NAMALWA (cell line): ENCODE measurements at places on chromosomes 6 and 20.

GRCh38 chr6:109362102-109362884, 20.0 kb downstream of the CD164 start:
- DNase-seq: no peak

- DNase-seq: peak; percentile 89
Observed at GRCh38 chr20:17536944-17537444, 5.8 kb upstream of the BFSP1 start.

DNA sequence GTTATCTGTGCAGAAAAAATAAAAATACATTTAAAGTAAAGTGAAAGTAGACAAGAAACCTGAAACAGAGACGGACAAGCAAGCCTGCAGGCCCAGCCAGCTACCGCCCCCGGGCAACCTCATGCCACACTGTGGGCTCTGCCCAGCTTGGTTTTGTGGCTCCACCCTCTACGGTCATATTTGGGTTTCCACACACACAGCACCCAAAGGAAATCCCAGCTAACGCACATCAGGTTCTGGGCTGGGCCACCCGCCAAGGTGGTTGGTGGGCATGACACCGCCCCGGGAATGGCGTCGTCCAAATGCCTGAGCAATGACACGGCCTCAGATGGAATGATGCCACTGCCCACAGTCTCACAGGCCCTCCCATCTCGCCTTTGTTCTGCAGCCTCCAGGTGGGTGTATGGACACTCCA, 22.9 kb downstream of the FAM110A start:
- no peak for DNase-seq

- no peak for DNase-seq
Observed at GRCh38 chr6:36249536-36249935, 20.3 kb upstream of the PNPLA1 start.

DNA sequence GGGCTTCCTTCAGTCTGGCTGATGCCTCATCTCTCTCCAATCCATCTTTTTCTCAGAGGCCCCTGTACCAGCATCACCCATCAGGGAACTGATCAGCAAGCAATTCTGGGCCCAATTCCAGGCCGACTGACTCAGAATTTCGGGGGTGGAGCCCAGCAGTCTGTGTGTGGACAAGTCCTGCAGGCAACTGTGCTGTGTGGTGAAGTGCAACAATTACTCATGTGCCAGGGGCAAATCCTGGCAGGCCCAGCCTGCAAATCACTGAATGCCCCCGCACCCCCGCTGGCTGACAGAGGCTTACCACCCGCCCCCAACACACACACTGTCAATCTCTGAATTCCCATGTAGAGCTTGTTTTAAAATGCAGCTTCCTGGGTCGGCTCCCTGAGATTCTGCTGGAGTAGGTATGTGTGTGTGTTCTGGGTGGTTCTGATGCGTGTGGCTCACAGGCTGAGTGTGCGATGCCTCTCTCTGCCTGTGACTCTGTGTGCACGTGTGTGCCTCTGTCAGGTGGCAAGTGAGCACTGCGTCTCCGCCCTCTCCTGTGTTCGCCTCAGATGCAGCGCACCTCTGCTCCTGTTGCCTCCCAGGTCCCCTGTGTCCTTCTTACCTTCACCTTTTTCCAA, 45.4 kb downstream of the SSR1 start:
- no peak for DNase-seq

DNA sequence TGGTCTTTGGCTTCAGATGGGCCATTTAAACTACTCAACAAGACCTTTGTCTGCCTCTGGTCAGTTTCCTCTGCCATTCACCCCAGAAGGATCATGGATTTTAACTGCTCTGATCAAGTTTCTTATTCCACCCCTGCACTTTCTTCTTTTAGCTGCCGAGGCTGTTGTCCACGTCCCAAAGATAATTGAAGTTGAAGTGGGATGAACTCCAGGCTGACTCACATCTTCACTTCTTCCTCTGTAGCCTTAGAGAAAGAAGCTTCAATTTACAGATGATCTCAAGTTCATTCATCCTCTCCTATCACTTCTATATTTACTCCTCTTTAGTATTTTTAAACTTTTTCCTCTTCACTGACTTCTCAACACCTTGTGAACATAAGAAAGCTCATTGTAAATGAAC, 651.6 kb downstream of the UTRN start:
- no peak for DNase-seq

GRCh38 chr6:76866091-76866915, 597.0 kb downstream of the HTR1B start:
- no peak for DNase-seq

GRCh38 chr20:4607287-4607713, 114.4 kb upstream of the PRND start:
- DNase-seq: peak; percentile 80

- DNase-seq: no peak
Observed at GRCh38 chr6:41072836-41073202, at the start of gene NFYA. NFYA (plus strand) TSS chr6:41072974; CDS start chr6:41079090, 6,116 bp downstream.

DNA sequence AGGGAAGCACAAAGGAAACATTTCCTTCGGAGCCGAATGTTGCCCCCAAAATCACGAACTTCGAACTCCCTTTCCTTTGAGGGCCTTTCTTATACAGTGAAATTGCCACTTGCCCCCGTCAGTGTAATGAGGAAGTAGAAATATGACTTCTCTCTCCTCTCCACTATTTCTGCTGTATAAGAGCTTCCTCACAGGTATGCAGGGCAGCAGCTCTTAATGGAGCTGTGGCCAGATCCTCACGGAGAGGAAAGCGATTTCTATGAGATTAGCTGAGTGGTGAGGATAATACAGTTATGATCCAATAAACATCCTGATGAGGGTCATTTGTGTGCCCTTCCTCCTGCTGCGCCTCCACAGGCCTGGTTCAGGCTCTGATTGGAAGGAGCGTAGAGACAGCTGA, 10.8 kb upstream of the CPNE5 start:
- DNase-seq: no peak

DNA sequence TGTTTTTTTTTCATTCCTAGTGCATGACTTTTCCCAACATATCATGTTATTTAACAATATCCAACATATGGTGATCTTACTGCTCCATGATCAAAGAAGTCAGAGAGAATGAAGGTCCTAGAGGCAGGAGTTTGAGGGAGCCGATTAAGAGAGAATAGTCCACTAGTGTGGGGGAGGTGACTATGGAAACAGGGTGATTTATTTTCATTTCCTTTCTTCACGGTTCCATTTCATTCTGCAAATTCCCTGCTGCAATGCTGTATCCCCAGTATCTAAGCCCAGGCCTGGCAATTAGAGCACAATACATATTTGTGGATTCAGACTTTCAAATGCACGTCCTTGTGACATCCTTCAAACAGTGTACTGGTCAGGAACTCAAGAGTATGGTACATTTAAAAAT, 91.4 kb downstream of the CD83 start:
- DNase-seq: no peak

DNA sequence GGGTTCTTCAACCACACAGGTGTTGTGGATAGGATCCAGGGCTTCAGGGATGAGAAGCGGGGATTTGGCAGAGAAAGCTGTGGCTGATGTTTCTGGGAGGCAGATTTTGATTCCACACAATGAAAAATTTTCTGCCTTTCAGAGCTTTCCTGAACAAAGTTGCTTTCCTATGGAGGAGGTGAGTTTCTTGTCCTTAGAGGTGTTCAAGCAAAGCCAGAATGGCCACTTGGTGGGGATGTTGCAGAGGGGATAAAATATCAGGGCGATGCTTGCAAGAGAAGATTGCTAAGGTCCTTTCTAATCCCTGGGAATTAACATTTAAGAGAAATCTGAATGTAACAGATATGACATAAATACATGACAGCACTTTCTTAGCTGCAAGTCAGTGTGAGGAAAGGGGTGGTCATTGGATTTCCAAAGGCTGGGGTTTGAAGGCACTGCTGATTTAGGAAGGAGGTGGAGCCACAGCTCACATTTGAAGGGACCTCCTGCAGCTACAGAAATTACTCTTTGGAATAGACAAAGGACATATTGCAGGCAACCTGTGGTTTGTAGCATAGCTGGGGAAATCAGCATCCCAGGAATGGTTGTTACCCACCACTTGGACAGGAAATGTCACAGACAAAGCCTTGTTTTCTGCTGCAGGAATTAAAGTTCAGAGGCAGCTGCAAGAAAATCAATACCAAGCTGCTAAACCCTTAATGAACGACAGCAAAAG, 271.1 kb upstream of the CHD6 start:
- DNase-seq: peak; percentile 10

DNA sequence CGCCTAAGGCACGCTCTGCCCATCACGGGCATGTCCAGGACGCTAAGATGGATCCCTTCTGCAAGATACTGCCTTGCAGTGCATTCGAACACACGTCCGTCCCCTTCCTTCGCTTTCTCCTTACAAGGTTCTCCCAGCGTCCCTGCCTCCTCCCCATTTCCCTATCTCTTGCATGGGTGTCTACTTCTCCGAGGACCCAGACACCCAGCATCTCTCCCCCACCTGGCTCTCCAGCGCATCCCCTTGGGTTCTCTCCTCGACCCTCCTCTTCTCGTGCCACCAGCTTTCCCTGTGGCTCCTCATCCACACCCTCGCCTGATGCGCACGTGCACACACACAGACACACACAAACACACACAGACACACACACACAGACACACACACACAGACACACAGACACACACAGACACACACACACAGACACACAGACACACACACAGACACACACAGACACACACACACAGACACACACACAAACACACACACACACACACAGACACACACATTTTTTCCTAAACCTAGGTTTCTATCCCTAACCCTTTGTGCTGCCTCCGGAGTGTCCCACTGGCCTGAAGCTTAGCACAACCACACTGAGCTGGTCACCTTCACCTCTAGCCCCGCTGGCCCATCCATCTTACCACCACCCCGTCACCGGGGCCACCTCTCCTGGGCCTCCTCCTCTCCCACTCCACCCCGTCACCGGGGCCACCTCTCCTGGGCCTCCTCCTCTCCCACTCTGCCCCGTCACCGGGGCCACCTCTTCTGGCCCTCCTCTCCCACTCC, 31.9 kb downstream of the ANKRD60 start:
- no peak for DNase-seq

DNA sequence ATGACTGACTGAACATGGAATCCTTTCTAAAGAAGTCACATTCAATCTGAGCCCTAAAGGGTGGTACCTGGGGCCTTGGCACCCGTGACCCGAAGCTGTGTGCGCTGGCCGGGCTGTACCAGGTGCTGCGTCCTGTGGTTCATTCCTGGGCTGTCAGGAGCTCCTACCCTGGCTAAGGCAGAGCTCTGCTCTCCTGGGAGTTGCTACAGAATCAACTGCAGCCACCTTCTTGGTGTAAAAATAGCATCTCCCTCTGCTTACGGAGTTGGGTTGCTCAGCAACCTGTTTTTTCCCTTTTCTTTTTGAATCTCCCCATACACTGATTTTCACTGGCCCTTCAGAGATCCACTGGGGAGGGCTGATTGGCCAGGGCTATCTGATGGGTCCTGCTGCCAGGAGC, 236.6 kb upstream of the PDE10A start:
- DNase-seq: no peak

GRCh38 chr6:128311944-128312570, 208.3 kb downstream of the PTPRK start:
- no peak for DNase-seq
